Activated CD8-positive, alpha-beta memory T cell treated with anti-CD3 and anti-CD28 coated beads for 48 hours (primary cell): ENCODE measurements at places on chromosomes 12 and 14.

DNA sequence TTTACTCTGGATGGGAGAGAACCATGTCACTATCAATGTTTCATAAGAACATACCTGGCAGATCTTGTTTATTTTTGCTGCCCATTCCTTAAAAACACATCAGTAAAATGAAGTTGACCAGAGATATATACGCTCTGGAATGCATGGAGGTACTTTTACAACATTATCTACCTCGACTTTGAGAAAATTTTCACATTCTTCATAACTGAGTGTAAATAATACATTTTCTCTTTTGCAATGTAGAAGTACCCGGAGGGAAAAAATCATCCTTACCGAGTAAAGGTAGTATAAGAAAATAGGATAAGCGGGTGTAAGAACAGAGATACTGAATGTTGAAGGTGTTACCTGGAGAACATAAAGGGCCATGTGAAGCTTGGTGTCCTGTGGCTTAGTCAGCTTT is 80.7 kb downstream of the TMEM116 start:
- no peak for DNase-seq

- no peak for DNase-seq
These were observed 783 bp upstream of the TUBA1B start for GRCh38 chr12:49131894-49132461.

DNA sequence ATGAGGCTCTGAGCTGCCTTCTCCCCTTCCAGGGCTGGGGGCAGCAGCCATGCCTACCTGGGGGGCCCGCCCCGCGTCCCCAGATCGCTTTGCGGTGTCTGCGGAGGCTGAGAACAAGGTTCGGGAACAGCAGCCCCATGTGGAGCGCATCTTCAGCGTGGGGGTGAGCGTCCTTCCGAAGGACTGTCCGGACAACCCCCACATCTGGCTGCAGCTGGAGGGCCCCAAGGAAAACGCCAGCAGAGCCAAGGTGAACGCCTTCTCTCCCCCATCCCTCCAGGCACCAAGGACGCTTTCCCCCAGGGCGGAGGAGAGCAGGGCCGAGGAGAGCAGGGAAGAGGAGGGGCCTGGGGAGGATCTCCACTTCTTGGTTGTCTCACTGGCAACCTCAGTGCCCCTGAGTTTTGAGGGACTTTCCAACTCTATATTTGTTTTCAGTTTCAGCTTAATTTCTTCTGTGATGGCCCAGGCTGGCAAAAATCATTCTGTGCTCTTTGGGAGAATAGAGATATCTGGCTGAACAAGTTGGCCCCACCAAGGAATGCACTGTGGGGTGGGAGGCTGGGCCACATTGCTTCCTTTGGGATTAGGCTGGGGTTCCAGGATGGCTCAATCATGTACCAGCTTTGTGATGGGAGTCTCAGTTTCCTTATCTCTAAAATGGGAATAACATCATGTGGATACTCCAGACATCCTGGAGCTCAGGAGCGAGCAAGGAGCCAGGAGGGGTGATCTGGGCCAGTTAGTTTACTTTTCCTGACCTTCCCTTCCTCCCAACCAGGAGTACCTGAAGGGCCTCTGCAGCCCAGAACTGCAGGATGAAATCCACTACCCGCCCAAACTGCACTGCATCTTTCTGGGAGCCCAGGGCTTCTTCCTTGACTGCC is 1.2 kb downstream of the KHNYN start:
- no peak for DNase-seq

DNA sequence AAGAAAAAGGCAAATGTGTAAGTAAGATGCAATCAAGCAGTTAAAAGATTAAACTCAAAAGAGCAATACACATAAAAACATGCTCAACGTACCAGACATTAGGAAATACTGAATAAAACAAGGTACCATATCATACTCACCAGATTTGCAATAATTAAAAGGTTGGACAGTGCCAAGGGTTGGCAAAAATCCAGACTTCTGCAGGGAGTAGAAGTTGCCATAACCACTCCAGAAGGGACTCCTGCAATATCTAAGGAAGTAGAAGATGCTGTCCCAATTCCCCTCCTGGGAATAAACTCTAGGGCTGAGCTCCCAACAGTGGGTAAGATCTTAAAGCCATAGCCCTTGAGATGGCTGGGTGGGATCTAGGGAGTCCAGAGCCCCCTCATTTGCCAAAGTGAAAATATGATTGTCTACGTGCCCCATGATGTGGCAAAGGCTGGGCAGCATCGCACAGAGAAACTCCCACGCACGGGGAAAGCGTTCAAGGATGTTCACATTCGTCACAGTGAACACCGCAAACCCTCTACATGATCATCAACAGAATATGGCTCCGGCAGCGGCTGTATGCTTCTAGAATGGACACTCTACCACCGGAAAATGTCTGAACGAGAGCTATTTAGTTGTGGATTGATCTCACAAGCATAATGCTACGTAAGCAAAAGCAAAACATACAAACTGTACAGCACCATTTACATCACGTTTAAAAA is 12.3 kb downstream of the KCTD10 start:
- DNase-seq: no peak

GRCh38 chr14:97491697-97492096 is 694.5 kb downstream of the VRK1 start:
- DNase-seq: no peak

GRCh38 chr12:65275627-65276026 is 2.9 kb upstream of the MSRB3 start:
- DNase-seq: no peak
